ENCODE measurements at places on chromosomes 16 and 17.
A peak's percentile ranks its signal among the peaks of the same experiment; 100 is the strongest.

DNA sequence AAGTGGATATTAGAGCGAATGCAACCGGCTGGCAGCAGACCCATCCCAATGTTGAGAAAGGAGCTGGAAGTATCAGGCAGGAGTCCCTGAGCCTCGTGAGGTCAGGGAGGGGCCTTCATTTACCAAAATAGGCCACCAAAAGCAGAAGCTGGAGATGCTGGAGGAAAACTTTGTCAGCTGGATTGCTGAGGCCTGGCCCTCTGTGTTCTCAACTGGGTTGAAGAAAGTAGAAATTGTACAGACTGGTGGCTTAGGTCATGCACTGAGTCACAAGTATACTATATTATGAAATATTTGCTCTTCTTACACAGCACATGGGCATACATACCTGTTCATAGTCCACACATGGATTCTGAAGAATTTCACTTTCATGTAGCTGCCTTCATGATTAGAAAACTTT, 23.2 kb upstream of the TEKT3 start:
- DNase-seq = no peak

GRCh38 chr17:4853208-4853671, 20.1 kb downstream of the MINK1 start:
- DNase-seq = no peak

DNA sequence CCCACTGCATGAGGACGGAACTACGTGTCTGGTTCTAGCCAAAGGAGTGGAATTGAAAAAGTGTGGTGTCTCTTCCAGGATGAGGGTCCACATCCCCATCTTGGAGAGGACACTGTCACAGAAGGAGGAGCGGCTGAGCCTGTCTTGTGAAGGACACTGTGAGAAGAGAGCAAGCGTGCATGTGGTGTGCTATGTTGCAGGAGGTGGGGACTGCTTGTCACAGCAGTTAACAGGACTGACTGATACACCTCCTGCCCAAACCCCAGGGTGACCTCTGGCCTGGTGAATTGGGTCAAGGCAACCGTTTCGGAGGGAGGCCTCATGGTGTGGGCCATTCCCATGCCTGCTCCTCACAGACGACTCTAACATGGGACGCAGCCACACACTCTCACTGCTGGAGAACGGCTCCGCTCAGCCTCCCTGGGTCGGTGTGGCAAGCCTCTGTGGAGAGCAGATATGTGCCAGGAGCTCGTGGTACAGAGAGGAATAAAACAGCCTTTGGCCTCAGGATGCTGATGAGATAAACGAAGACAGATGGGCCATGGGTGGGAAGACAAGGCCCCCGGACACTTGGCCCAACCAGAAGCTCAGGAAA, 56.4 kb upstream of the RBFOX3 start:
- no peak for DNase-seq

DNA sequence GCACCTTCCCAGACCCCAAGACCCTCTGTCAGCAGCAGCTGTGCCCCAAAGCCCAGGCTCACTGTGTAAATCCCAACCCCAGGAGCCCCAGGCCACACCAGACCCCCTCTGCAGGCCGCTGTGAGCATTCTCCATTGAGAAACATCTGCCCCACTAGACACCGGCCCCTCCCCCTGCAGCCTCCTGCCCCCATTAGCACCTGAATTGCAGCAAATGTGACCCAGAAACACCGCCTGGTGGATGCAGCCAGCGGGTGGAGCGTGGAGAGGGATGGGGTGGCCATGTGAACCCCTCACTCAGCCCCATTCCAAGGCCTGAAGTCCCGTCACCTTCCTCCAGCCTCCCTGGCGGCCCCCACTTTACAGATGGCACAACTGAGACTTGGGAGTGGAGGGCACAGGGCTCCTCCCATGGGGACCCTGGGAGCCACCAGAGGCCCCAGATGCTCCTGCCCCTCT, 2.2 kb downstream of the UBALD1 start:
- peak; percentile 64 for DNase-seq

- DNase-seq = peak; percentile 65
Observed at GRCh38 chr17:4536259-4536741, 18.9 kb downstream of the MYBBP1A start.

DNA sequence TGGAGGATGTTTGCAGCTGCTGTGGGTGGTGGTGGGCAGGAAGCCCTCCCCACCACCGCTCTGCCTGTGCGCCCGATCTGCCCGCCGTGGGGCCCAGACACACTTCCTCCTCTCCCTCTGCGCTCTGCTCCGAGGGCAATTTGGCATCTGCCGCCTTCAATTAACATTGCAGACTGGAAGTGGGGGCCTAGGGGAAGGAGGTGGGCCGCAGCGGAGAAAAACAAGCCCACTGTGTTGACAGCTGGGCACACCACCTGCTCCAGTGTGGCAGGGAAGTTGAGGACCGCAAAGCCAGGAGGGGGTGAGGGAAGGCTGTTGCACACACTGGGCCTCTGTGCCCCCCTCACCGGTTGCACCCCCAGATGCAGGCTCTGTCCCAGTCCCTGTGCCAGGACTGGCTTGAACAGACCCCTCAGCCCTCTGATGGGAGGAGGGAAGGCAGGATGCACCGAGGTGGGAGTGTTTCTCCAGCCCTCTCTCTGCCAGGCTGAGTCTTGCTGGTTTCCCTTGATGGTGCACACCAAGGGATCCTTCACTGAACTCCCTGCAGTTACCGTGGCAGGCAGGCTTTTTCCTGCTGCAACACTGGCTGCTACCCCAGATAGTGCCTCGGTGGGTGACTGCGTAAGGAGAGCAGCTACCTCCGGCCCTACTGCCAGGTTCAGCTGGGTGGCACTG, 72.8 kb upstream of the MED9 start:
- no peak for DNase-seq

GRCh38 chr16:19710191-19710908, 7.7 kb downstream of the KNOP1 start:
- peak; percentile 61 for DNase-seq

DNA sequence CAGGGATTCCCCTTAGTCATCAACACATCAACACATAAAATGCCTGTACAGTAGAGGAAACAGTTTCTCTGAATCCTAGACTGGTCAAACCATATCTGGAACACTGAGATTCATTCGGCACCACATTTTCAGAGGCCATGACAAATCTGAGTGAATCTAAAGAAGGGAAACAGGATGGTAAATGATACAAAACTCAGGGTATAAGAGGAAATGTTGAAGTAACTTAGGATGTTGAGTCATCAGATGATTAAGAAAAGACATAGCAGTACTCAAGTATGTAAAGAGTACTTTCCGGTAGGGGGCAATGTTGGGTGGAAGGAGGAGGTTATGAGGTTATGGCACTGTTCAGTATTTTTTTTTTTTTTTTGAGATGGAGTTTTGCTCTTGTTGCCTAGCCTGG, 358.5 kb upstream of the PMFBP1 start:
- DNase-seq = peak; percentile 3

- DNase-seq = peak; percentile 94
Observed at GRCh38 chr17:72150632-72151460, 30.0 kb downstream of the SOX9 start.

DNA sequence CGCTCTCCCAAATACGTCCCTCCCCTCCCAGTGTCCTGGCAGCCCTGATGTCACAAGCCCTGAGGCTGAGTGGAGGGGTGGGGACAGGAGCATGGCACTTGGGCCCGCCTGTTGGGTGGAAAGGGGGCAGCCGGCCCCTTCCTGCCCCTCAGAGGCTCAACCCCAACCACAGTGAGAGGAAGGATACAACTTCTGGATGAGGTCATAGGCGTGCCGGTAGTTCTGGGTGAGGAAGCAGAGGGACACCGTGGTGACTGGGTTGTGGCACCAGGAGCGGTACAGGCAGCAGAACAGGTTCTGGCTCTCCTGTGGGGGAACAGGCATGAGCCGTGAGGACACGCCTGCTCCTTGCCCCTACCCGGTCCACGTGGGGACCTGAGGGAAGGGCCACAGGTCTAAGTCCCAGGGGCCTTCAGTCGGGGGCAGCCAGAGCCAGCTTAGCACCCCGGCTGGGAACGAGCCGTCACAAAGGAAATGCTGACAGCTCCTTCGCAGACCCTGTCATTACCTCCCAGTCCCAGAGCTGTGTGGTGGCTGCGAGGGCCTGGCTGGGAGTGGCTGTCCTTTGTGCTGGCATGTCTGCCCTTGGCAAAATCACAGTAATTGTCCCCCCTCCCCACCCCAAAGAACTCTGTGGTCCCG, 11.2 kb upstream of the MTSS2 start:
- DNase-seq = peak; percentile 60

GRCh38 chr16:8943966-8944759, 19.5 kb downstream of the USP7 start:
- no peak for DNase-seq

- DNase-seq = peak; percentile 63
Observed at GRCh38 chr16:89256651-89257254, 39.2 kb downstream of the ZNF778 start.

DNA sequence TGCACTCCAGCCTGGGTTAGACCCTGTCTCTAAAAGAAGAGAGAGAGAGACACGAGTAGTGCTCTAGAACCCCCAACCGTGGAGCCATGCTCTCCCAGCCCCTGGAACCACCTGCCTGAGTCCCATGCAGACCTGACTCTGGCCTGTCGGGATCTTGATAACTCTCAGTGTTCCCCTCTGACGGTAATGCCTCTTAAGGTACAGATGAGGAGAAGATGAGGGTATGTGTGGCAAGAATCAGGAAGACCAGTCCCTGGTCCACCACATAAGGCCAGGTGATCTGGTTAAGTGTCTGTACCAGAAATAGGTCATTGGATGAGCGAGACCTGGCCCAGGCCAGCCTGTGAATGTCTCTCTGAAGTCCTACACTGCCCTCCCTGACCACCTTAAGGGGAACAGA, 18.4 kb downstream of the OSBPL7 start:
- no peak for DNase-seq

Measured in mesendoderm (in vitro differentiated cells).